ENCODE measurements at places on chromosomes 3 and 15.

DNA sequence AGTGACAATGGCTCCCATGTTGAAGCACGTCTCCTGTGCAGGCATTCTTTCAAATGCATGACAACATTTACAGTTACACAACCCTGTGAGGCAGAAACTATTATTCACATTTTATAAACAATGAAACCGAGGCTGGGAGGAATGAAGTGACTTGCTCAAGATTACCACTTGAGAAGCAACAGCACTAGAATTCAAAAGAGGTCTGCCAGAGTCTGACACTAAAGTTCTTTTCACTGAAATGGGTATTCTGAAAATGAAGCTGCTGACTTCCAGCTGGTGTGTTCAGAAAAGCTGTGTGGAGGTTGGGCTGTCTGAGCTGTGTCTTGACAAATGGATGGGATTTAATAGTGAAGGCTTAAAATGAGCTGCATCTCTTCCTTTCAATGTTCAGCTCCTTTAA, 104.4 kb downstream of the THSD4 start:
- DNase-seq = no peak

- no peak for DNase-seq
Measured at GRCh38 chr3:52128118-52128683, 26.0 kb downstream of the POC1A start.

- no peak for DNase-seq
Measured at GRCh38 chr3:61411009-61411662, 150.2 kb upstream of the PTPRG start.

GRCh38 chr3:178350763-178351162, 185.5 kb upstream of the KCNMB2 start:
- no peak for DNase-seq

DNA sequence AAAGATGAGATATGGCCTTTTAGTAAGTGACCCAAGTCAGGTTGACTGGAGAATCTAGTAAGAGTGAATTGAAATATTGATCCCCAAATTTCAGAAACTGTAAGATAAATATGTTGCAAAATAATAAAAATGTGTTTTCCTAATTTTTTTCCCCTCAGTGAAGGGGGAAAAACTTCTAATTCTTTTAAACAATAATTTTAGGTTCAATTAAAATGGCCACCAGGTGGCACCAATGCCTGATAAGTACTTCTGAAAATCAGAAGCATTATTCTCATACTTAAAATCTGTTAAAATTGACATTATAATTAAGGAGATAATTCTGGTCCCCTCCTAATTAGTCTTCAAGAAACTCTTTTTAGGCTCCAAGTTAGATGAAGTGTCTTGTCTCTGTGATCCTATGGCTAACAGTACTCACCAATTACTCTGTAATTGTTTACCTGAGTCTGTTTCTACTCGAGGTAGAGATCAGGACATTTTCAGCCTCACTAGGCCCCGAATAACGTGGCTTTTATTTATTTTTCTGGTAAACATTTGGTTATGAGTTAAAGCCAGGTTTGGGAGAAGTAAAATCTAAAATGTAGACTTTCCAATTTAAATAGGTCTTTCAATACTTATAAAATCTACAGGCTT, 52.6 kb downstream of the NMD3 start:
- no peak for DNase-seq

GRCh38 chr3:119018690-119019463, 15.8 kb downstream of the IGSF11 start:
- no peak for DNase-seq

GRCh38 chr3:16842272-16843270, 42.2 kb upstream of the PLCL2 start:
- peak; percentile 58 for DNase-seq

DNA sequence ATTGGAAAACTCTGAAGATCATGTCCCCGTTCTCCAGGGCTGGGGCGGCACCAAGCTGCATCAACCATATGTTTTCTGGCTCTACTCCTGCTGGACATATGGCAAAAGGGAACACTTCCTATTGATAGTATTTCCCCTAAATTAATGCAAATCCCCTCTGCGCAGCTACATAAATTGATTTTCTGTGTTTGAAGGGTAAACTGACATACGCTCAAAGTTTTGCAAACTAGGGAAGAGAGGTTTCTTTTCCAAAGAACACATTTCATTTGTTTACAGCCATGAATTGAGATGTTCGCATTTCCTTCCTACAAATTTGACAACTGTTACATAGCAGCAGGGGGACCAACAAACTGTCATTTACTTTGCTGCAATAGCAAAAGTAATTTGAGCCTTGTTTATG, 35.9 kb downstream of the CTXND1 start:
- no peak for DNase-seq

DNA sequence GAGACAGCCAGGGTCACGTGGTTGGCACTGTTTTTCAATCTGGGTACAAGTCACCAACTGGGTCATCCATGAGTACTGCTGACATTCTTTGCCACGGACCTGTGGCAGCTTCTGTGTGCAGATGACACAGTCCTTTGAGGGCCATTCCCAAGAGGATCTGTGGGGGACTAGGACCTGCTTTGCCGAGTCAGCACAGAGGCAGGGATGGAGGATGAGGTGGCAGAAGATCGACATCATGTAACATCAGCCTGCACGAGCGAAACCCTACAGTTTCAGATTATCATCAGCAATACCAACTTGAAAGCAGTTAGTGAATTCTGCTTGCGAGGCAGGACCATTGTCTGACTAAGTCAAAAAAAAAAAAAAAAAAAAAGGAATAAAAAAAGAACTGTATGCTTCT, 227.7 kb downstream of the FOXP1 start:
- no peak for DNase-seq

DNA sequence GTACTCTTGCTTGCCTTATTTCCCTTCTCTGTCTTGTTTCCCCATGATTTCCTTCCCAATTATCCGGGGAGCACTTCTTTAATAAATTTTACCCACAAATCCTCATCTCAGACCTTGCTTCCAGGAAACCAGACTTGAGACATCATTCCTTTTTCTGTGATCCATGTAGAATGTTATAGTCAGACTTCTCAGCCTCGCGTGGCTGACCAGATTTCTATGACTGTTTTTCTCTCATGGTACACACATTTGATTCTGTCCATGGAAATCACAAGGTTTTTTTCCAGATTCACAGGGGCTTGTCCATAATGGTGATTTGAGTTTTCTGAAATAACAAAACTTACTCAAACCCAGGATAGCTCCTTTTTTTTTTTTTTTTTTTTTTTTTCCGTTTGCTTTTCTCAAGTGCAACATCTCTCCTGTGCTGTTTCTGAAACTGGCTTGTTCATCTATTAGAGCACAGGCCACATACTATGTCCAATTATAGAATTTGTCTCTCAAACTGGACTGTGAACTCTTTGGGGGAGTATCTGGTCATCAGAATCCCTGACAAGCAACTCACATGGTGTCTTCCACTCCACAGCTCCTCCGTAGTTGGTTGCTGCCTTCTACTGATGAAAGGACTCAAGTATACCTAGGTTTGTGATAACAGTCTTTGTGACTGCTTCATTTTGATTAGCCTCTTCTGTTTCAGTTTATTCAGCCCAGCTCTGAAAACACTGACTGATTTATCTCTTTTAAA, 50.8 kb downstream of the RBMS3 start:
- no peak for DNase-seq

GRCh38 chr15:58327958-58328357, 103.8 kb upstream of the LIPC start:
- no peak for DNase-seq

DNA sequence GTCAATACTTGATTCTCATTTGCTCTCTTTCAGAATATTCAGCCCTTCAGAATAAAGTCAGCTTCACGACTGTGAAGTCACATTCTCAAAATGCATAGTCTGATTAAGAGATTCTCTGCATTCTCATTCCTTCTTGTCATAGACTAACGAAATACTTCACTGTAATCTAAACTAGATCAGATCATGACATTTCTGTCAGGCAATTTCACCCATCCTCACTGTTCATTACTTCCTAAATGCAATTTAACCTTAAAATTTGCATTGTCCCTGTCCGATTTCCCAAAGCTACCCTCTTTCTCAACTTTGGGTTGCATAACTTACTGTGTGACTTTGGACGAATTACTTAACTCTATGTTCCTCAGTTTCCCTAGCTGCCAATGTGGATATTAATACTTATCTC, 6.2 kb downstream of the RPL22L1 start:
- no peak for DNase-seq

GRCh38 chr3:3302964-3303363, 123.5 kb upstream of the CRBN start:
- no peak for DNase-seq

- DNase-seq = no peak
Measured at GRCh38 chr3:131231710-131232389, 149.7 kb upstream of the NUDT16 start.

GRCh38 chr3:64848127-64848800, 160.5 kb upstream of the ADAMTS9 start:
- DNase-seq = no peak

DNA sequence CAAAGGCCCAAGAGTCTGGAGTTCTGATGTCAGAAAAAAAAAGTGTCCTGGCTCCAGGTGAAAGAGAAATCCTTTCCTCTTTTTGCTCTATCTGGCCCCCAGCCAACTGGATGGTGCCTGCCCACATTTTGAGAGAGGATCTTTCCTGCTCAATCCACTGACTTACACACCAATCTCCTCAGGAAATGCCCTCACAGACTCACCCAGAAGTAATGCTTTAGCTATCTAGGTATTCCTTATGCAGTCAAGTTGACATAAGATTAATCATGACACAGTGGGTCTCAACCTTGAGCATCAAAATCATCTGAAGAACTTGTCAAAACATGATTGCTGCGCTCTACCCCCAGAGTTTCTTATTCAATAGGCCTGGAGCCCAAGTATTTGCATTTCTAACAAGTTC, 31.2 kb downstream of the STRIT1 start:
- no peak for DNase-seq

GRCh38 chr3:76016769-76017439, 231.6 kb upstream of the ZNF717 start:
- DNase-seq = no peak

DNA sequence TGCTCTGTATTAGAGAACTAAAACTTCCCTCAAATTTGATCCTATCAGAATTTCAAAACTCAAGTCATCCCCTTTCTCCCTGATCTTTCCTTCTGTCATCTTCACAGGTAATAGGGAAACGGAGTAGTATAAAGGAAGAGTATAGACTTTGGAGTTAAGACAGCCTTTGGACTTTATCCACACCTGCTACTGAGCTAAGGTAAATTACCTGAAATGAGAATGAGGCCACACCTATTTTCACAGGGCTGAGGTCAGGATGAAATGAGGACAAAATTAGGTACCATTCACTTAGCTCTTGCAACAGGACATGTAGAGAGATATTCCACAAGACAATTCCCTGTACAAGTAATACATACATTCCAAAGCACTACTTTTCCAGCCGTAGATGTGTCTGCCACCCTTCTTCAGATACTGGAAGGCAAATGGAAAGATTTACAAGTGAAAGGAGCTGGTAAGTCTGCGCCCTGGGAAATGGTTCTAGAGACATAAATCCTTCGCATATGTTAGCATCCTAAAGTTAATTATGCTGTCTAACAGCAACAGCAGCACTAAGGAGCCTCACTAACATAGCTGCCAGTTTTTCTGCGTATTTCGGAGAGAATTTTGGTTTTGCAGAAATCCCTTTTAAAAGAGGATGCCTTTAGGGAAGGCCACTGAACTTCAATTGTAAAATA, 461.8 kb downstream of the SHQ1 start:
- DNase-seq = no peak

- DNase-seq = no peak
Measured at GRCh38 chr3:128402998-128403397, 63.7 kb downstream of the DNAJB8 start.
